ENCODE measurements at places on chromosomes 5 and 9.

GRCh38 chr5:88251048-88251711 lies 17.5 kb downstream of the TMEM161B start:
- no peak for DNase-seq

GRCh38 chr9:135551031-135551430 lies 5.1 kb downstream of the OBP2A start:
- DNase-seq = no peak

DNA sequence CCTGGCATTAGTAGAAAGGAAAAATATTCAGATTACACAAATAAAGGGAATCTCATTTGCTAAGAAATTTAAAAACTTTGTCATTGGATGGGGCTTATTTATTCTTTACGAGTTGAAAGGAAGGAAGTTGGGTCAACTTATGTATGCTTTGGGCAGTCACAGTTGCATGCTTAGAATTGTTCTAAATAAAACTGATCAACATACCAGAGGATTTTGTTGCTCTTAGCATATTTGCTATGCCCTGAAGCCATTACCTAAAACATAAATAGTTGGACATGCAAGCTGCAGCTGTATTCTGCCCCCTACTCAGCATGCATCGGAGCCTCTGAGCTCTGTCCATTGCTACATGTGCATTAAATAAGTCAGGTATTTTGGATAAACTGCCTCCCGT lies 172.7 kb upstream of the MEF2C start:
- DNase-seq = no peak

DNA sequence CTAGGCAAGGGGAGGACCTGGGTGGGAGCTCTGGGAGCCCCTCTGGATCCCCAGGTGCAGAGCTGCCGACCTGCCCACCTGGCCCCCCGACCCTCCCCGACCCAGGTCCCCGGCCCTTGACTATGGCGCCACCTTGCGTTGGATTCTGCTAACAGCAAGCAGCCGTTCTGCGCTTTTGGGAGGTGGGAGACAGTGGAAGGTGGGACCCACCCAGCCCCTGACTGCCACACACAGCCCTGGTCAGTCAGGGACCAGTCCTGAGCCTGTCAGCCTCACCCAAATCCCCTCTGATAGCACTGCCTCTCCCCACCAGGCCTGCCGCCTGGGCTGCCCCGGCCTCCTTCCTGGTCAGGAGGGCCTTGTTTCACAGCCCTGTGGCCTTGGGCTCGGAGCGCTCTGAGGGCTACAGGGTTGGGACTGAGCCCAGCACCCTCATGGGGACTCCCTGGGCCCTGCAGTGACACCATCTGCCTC lies 77.9 kb downstream of the HMCN2 start:
- DNase-seq = peak; percentile 17

GRCh38 chr5:124050120-124050770 lies 538.3 kb downstream of the CSNK1G3 start:
- DNase-seq = no peak

GRCh38 chr5:154587123-154588026 lies 109.3 kb upstream of the HAND1 start:
- no peak for DNase-seq

DNA sequence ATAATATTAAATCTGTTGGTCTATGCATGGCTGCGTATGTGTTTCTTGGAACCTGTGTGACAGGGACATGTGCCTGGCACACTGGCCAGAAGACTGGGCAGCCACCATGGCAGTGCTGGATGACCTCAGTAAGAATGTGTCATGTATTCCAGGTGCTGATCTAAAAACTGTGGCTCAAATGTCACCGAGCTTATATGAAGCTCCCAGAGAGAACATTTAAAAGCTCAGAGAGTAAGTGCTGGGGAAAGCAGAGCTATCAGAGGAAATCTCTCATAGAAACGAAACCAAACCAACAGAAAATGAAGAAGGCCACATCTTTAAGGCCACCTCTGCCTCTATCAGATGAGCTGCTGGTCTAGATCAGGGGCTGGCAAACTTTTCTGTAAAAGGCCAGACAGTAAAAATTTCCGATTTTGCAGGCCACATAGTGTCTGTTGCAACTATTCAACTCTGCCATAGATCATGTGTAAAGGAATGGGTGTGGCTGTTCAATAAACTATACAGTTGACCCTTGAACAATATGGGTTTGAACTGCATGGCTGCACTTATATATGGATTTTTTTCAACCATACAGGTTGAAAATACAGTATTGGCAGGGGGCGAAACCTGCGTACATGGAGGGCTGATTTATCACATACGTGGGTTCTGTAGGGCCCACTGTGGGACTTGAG lies 31.8 kb downstream of the TSTD2 start:
- no peak for DNase-seq

DNA sequence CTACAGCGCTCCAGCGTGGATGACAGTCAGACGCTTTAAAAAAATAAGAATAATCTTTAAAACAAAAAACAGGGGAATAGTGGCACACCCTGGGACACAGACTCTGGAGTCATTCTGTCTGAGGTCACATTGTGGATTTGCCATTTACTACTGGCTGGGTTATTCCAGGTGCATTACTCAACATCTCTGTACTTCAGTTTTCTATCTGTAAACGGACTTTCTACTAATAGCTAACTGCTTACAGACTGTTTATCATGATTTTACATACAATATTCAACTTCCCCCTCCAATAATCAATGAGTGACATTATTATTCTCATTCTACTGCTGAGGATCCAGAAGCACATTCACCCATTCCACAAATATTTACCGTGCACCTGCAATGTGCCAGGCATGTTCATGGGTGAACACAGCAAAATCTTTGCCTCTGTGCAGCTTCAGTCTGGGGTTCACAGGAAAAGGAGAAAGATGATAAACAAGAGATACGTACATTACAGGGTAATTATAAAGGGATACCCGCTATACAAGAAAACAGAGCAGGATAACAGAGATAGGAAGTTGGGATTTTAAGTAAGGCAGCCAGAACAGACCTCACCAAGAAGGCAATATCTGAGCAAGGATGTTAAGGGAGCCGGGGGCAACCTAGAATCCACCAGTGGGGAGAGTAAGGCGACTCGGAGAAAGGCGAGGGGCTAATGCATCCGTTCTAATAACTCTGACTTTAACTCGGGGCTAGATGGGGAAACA lies 984 bp upstream of the RAD23B start:
- DNase-seq = no peak

DNA sequence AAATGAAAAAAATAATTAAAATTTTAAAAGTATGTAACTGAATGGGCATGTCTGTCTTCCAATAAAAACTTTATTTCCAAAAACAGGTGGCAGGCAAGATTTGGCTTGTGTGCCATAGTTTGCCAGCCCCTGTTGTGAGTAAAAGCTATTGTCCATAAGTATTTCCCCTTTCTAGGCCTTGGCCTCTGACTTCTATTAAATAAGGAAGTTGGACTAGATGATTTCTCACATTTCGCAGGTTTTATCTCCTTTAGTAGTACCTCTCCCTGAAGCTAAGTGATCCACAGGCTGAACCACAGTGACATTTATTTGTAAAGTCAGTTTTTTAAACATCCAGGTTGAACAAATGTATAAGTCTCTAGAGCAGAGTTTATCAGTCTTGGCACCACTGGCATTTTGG lies 41.3 kb downstream of the RECK start:
- DNase-seq = no peak

DNA sequence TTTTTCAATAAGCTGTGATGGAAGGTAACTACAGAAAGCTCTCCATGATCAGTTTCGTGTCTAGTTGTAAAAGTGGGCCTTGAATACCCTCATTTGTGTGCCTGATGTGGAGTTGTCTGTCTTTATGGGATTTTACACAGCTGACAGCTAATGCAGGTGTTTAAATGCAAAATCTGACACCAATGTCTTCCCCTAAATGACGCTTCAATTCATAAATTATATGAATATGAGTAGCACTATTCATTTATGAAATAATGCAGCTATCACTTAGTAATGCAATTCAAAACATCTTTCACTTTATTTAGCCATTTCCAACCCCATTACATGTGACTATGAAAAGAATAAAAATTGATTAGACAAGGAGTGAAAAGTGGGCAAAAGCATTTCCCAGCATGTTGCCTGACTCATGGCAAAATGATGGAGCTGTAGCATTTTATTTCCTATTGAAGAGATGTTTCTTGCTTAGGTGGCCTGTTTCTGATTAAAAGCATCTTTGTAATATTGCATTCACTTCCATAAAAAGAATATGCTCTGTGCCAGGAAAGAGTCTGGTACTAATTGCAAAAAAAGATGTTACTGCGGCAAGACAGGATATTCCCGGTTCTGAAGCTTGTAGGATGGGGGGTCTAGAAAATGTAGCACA lies 116.7 kb upstream of the HAPLN1 start:
- no peak for DNase-seq

DNA sequence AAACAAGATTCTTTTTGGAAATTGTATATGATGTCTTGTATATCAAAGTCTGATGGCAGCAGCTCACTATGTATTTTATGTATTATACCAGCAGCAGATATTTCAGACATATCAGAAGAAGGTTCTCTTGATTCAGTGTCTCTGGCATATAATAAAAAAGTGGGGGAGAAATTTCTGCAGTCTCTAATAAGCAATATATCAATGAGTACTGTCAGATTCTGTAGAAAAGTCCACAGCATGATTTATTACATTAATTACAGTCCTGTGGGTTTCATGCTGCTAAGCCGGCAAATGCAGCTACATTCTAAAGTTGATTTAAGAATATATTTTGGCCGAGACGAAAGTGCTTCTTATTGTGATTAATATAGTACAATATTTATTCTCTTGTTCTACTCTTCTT lies 113.1 kb downstream of the KIAA1958 start:
- DNase-seq = no peak

GRCh38 chr9:2764353-2764752 lies 47.0 kb downstream of the KCNV2 start:
- DNase-seq = no peak

- DNase-seq = peak; percentile 66
These were observed at the start of gene TRMT10B for GRCh38 chr9:37753489-37754190. TRMT10B (plus strand) TSS chr9:37753805; CDS start chr9:37761932, 8,127 bp downstream.

DNA sequence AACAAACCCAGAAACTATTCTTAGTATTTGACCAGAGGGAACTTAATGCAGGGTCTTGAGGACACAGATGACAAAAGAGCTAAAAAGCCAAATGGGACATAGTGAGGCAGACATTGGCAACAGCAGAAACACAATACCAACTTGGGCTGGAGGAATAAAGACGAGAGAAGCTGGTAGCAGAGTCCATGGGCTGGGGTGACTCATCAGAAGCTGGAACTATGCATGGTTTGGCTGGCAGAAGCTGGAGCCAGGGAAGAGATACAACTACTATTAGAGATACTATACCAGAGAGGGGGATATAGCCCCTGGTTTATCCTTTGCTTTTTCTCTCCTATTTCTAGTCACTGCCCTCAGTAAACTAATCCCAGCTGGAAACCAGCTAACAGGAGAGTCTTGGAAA lies 29.2 kb upstream of the DPYSL3 start:
- DNase-seq = no peak

DNA sequence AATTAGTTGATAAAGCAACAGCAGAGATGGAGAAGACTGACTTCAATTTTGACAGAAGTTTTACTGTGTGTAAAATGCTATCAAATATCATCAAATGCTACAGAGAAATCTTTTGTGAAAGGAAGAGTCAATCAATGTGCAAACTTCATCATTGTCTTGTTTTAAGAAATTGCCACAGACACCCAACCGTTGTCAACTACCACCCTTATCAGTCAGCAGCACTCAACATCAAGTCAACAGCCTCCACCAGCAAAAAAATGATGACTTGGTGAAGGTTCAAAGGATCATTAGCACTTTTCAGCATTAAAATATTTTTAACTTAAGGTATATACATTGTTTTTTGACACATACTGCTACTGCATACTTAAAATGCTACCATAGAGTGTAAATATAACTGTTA lies 888.8 kb downstream of the CDH18 start:
- no peak for DNase-seq

- no peak for DNase-seq
These were observed 143.9 kb downstream of the GOLPH3 start for GRCh38 chr5:32030222-32030621.

DNA sequence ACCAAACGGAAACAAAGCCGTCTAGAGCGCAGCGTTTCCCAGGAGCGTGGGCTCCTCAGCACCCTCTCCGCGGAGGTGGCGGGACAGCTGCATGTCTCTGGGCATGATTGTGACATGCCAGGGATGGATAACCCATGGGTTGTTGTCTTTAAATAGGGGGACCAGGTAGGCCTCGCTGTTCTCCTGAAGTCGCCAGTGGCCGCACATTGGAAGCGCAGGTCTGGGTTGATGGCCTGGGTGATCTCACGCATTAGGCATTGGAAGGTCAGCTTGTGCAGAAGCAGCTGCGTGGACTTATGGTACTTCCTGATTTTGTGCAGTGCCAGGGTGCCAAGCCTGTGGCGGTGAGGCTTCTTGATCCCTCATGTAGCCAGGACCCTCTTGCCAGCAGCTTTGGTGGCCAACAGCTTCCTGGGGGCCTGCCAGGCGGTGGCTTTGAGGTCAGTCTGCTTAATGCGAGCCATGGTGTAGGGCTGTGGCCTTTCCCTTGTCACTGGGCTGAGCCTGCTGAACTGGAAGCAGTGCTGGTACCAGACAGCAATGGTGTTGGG lies 6.3 kb upstream of the TAF11L3 start:
- DNase-seq = no peak

Measured in activated T-cell treated with anti-CD3 and anti-CD28 coated beads for 48 hours (primary cell).